ENCODE measurements at places on chromosomes 3 and 15. TPM values are rescaled to one million over a fixed set of nuclear protein-coding genes. Genes with fewer than 3 reads are reported as not detected.

The GABRB3 gene
- total RNA-seq: not detected

The CASR gene
- total RNA-seq: not detected

The AP2M1 gene
- total RNA-seq: 210 TPM

The LSAMP gene
- not detected for total RNA-seq
